Heart left ventricle (tissue), 16 donors: ENCODE measurements at places on chromosomes 4 and X.
A peak's percentile ranks its signal among the peaks of the same experiment; 100 is the strongest.

GRCh38 chr4:83631066-83631465, 95.2 kb downstream of the GPAT3 start:
- DNase-seq = no peak

DNA sequence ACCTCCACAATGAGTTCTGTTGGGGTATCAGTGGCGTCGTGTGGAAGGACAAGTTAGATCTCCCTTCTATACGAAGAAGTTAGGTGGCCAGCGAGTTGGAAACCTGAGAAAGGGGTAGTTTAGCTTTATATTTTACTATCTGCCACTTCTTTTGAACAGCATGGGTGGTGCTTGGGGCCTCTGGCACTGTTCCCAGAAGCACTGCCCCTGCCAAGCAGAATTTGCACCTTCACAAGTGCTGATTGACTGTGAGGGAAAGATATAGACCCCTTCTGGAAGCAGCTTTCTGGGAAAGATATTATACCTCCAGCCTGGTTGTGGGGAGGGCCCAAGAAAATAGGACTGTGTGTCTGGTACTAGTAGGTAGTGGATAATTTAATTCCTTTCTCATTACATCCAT, 246.9 kb downstream of the FBXO8 start:
- DNase-seq = no peak

DNA sequence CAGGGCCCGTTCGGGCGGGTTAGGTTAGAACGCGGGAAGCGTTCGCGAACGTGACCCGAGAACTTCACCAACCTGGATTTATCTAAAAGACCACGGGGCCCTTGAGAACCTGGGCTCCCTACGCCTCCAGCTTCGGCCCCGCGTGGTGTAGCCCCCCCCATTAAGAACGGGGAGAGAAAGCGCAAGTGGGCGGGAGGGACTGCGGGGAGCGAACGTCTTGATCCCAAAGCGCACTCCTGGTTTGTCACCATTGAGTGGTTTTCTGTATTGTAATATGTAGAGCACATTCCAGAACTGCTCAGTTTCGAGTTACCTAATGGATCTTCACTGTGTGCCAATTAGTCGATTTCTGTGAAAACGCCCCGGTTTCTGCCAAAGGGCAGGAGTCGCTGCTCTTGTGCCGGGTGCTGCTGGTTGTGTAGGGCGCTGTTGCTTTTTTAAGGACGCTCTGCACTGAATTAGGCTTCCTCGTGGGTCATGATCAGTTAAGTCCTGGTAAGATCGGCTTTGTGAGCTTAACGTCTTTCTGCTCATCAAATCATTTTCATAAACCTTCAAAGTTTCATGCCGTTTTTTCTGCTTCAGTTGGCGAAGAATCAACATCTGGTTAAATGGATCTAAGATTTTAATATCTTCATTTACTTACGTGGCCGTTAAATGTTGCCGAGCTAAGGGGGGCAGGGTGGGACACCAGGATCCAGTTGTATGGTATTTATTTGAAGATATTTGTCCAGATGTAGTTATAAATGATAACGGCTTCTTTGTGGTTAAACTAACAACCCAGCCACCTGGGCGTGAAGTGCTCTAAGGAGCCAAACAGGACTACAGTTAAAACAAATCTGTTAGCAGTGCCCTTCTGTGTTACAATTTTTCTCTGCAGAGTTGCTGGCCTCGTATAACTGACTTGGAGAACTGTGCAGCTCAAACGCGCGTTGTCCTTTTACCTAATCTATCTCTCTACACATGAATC, 809 bp downstream of the MND1 start:
- peak; percentile 9 for DNase-seq

GRCh38 chr4:94378047-94378446, 35.4 kb upstream of the HPGDS start:
- no peak for DNase-seq

- DNase-seq = no peak
These were observed 53.8 kb upstream of the USP9X start for GRCh38 chrX:41031256-41031967.

GRCh38 chr4:184237612-184238011, 19.9 kb upstream of the ENPP6 start:
- no peak for DNase-seq

GRCh38 chrX:96703816-96704215, 19.2 kb downstream of the DIAPH2 start:
- DNase-seq = no peak
